ENCODE measurements at places on chromosomes 2 and 18.

DNA sequence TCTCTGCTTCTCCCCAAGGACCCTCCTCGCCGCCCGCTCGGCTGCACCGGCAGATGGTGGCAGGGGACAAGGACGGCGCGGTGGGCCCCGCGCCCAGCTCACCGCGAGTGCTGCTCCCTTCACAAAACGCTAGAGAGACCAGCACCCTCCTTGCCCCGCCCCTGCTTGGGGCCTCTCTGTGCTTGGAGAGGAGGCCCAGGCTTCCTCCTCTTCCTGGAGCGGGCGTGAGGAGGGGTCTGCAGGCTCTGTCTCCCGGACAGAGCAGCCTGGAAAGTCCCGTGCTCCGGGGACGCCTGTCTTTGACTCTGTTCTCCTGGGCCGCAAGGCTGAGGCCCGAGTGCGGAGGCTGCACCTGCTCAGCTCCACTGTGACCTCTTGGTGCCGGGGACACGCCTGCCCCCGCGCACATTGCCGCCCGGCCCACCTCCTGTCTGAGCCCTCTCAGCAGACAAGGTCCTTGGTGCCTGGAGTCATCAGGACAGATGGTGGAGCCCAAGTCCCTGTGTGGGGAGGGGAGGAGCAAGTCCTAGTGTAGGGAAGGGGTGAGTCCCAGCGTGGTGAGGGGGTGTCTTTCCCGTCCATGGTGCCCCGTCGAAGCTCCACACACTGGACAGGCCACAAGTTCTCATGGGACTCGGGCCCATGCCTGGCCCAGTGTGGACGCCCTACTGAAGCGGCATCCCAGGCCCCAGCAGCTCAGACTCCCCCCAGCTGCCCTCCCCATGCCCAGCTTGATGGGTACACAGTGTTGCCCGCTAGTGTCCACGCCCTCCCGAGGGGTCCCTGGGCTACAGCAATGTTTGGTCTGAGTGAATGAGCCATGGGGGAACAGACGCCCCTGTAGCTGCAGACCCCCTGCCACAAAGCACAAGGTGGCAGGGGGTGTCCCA lies 33.8 kb downstream of the RTP5 start:
- DNase-seq = no peak

DNA sequence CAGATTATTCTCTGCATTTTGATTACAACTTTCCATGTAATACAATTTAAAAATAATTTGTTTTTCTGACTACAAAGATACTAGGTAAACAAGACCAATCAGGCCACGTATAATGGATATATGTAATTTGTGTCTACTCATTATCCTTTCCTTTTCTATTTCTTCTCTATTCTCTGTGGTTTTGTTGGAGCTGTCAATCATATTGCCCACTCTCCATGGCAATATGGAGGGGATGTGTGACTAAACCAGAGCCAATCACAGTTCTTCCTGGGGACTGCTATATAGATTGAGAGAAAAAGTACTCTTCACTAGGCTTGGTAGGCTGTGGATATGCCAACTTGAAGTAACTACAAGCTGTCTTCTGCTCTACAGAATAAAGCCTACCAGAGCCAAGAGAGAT lies 144.7 kb downstream of the DNAH7 start:
- DNase-seq = no peak

- no peak for DNase-seq
Observed at GRCh38 chr18:80105369-80106167, 3.5 kb upstream of the ADNP2 start.

DNA sequence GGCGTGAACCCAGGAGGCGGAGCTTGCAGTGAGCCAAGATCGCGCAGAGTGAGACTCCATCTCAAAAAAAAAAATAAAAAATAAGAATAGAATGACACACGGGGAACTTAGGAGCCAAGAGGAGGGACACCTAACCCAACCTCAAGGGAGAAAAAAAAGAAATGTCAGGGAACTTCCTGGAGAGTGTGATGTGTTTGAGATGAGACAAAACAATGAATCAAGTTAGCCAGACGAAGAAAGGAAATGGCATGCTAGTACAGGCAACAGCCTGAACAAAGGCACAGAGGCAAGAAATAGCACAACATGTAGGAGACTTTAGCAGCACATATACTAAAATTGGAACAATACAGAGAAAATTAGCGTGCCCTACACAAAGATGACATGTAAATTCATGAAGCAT lies 36.7 kb upstream of the PAPOLG start:
- no peak for DNase-seq

DNA sequence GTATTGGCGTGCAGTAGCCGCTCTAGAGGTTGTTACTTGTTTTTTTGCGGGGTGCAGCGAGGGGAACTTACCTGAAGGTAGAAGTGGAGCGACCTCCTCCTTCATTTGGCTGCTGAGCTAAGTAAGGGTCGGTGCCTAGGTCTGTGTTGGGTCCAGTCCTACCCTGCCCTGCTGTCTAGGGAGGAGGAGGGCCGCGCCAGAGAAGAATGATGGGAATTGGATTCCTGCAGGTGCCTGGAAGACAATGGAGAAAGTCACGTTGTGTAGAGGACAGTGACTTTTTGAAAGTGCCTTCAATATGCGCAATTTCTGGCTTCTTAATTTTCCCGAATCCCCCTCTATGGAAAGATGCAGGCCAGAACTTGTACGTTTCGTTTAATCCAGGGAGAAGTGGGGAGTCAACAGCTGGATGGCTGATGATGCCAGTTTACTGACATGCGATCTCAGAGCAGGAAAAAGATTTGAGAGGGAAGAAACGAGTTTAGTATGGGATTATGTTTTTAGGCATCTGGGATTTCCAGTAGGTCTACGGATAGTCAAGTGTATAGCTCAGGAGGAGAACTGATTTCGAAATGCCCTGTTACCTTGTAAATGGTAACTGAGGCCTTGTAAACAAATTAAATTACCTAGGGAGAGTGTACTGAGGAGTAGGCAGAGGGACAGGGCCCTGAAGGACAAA lies 653 bp downstream of the MRPS9 start:
- DNase-seq = no peak

- no peak for DNase-seq
Observed at GRCh38 chr2:36886664-36887063, 79.7 kb downstream of the STRN start.

DNA sequence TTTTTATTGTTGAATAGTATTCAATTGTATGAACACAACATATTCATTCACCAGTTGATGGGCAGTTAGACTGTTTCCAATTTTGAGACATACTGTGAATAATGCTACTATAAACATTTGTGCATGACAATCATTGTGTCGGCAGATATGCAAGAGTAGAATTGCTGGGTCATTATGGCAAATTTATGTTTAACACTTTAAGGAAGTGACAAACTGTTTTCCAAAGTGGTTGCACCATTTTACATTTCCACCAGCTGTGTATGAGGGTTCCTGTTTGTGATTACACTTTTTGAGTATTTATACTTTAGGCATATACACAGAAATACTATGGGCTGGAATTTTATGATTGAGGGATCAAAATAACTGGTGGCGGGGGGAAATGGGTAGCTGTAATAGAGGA lies 61.2 kb downstream of the MAP4K3 start:
- DNase-seq = no peak

- DNase-seq = no peak
Observed at GRCh38 chr2:202204855-202205254, 33.5 kb downstream of the SUMO1 start.

Measured in NCI-H1417 treated with DMSO at 0.1 percent for 48 hours (cell line).